ENCODE measurements at places on chromosomes 4 and X.

DNA sequence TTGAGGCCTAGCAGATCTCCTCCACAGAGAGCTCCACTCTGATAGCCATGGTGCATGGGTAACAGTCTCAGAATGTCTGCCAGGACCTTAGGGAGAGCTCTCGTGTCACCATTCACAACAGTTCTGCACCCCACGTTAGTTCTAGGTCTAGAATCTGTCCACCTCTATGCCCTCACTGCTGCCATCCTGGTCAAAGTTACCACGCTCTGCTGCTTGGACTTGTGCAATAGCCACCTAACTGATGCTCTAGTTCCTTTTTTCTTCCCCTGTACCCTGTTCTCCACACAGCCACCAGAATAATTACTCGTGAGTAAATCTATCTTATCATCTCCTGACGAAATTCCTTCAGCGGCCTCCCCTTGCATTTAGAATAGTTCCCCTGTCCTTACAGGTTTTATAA lies 268.8 kb upstream of the GATB start:
- DNase-seq = no peak

GRCh38 chr4:119726505-119726904 lies 97.9 kb upstream of the PDE5A start:
- DNase-seq = no peak

- DNase-seq = no peak
Measured at GRCh38 chr4:120446051-120446567, 379.5 kb upstream of the MAD2L1 start.

DNA sequence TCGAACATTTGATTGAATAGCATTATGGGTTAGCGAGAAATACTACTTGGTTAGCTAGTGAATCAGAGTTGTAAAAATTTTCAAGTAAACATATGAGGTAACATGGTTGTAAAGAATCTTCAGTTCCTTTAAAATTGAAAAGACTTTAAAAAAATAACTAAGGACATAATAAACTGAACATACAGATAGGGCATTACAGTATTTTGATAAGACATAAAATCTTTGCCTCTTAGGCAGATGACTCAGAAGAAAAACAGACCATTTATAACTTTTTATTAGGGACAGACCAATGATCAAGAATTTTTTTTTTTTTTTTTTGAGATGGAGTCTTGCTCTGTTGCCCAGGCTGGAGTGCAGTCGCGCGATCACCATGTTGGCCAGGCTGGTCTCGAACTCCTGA lies 43.1 kb downstream of the PNMA5 start:
- DNase-seq = no peak

- no peak for DNase-seq
Measured at GRCh38 chr4:188021548-188022249, 26.1 kb downstream of the ZFP42 start.

GRCh38 chr4:120130786-120131185 lies 64.1 kb upstream of the MAD2L1 start:
- no peak for DNase-seq

Measured in stimulated activated CD4-positive, alpha-beta T cell treated with anti-CD3 and anti-CD28 coated beads, Interleukin-1b, Interleukin-23, amount 100 ng/mL, for 48 hours (primary cell).